ENCODE measurements at places on chromosomes 4 and X. TPM values are rescaled to one million over a fixed set of nuclear protein-coding genes. Genes with fewer than 3 reads are reported as not detected.

GRCh38 chr4:159414305-159414704 is 311.4 kb downstream of the RAPGEF2 start:
- DNase-seq, result no peak

GRCh38 chr4:120769227-120769626 is 153.3 kb downstream of the PRDM5 start:
- DNase-seq, result peak; percentile 21

GRCh38 chr4:57220734-57221133 is 110.5 kb upstream of the IGFBP7 start:
- DNase-seq, result no peak

DNA sequence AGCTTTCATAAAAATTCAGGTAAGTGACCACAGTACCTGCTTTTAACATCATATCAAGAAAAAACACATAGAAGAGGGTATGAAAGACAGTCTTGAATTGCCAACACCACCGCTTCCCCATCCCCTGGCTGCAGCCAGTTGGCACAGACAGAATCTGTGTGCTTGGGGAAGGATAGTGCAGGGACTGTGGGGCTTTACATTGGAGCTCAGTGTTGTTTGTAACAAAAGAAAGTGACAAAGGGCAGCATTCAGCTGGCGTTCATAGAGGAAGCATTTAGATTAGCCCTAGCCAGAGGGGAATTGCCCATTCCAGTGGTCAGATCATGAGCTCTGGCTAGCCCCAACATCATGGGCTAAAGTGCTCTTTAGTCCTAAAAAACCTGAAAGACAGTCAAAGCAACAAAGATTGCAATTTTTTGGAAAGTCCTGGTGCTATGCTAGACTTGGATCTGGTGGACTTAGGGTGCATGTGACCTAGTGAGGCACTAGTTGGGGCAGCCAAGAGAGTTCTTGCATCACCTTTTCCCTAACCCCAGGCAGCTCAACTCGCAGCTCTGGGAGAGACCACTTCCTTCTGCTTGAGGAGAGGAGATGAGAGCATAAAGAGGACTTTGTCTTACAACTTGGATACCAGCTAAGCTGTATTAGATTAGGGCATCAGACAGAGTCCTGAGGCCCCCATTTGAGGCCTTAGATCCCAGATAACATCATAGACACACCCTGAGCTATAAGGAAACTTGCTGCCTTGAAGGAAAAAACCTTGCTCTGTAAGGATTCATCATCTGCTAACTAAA is 1602.4 kb upstream of the ADGRL3 start:
- DNase-seq, result no peak

GRCh38 chr4:105875233-105875632 is 20.0 kb upstream of the NPNT start:
- DNase-seq, result no peak

GRCh38 chr4:15875663-15876460 is 62.7 kb downstream of the FGFBP1 start:
- no peak for DNase-seq

DNA sequence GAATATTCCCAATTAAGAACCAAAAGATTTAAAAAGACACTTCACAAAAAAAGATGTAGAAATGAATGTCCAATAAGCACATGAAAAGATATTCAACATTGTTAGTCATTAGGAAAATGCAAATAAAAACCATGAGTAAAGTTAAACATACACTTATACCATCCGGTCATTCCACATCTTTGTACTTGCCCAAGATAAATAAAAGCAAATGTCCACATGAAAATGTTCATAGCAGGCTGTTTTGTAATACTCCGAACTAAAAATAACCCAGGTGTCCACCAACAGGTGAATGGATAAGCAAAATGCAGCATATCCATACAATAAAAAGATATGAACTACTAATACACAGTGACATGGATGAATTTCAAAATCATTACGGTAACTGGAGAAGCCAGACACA is 28.6 kb upstream of the ZCCHC4 start:
- no peak for DNase-seq

- DNase-seq, result no peak
Observed at GRCh38 chr4:95500361-95500760, 48.4 kb downstream of the UNC5C start.

DNA sequence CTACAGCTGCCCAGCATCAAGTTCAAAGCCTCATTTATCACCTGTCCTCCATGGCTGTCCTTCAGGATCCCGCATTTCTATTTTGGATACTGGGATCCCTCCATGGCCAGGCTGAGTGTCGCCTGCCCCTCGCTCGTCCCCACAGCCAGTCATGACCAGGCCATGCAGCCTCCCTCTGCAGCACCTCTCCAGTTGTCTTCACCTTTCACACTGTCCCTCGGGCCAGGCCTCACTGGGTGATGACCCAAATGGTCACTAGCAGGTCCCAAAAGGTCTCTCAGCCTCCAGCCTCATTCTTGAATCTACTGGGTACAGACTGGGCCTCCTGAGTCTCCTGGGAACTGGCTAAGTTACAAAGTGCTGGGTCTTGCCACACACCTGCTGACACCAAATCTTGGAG is 48.7 kb upstream of the HELT start:
- no peak for DNase-seq

- peak; percentile 91 for DNase-seq
Observed at GRCh38 chr4:184899261-184900134, 73.7 kb upstream of the ACSL1 start.

DNA sequence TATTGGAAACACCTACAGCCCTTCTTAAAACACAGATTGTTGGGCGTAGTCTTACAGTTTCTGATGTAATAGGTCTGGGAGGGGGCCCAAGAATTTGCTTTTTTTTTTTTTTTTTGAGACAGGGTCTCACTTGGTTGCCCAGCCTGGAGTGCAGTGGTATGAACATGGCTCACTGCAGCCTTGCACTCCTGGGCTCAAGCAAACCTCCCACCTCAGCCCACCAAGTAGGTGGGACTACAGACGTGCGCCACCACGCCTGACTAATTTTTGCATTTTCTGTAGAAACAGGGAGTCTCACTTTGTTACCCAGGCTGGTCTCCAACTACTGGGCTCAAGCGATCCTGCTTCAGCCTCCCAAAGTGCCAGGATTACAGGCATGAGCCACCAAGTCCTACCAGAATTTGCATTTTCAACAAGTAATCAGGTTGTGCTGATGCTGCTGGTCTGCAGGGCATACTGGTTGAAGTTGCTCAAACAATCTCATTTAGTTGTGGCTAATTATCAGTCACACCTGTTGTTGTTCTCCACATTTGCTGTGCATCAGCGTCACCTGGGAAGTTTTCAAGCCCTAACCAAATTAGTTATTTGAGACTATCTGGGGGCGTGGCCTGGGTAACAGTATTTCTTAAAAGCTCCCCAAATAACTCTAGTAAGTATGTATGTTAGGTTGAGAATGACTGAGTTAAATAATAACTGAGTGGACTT is 14.0 kb downstream of the TMEM154 start:
- no peak for DNase-seq

GRCh38 chr4:106049490-106049889 is 154.2 kb downstream of the NPNT start:
- no peak for DNase-seq

DNA sequence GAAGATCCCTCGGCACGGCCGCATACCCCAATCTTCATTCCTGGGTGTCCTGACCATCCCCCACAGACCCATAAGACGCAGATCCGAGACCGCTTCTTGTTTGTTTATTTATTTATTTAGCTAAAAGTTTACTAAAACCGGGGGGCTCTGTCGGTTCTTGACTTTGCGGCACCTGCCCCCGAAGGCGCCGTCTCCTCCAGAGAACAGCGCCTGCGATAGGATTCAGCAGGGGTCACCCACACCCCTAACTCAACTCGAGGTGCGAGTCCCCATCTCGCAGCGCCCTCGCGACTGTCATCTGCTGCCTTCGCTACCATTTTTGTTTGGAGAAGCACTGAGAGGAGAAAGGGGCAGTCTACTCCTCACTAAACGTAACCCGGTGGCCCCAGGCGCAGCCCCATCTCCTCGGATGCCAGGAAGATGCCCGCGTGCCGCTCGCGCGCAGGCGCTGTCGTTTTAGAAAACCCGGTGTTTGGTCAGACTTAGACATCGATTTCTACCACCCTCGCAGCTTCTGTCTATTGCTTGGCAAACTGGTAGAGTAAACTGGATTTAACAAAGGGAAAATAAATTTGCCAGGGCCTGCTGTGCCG is 18.9 kb upstream of the GPR101 start:
- DNase-seq, result no peak

DNA sequence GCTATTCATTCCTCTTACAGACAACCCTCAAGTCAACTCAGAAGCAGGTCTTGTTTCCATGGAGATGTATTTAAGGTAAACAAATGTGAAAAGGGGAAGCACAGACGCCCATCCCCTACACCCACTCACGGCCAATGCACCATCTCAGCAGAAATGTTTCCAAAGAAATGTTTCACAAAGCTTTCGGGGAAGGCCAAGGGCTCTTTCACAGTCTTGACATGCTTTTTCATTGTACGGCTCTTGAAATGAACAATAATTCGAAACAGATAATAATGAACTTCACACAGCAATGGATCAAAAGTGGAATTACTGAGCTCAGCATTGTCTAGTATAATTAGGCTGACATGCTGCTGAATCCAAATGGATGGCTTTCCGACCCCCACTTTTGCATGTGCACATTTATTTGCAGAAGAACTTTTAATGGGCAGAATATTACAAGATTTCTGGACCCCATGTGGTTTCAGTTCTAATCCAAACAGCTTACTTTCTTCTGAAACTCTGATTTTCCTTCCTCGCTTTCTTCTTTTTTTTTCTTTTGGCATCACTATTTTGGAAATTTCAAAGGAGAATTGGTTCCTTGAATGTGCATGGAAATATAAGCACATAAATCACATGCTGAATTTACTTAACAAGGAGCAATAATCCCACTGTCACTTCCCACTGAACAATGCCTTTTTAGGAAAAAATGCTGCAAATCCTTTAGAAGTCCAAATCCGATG is 160.9 kb downstream of the SMIM20 start:
- DNase-seq, result no peak

The ARMCX4 gene
- total RNA-seq, result 0.86 TPM

The PRKG2 gene
- 0.32 TPM for total RNA-seq

The RAB33A gene
- not detected for total RNA-seq

The RGN gene
- not detected for total RNA-seq

The MTTP gene
- 0.80 TPM for total RNA-seq

The CHRNA9 gene
- total RNA-seq, result 0.62 TPM

The CSAG2 gene
- total RNA-seq, result not detected

The TEX13C gene
- not detected for total RNA-seq

The OPN1LW gene
- total RNA-seq, result not detected

The TRO gene
- 78.0 TPM for total RNA-seq

Measured in myocyte (in vitro differentiated cells).